ENCODE measurements at places on chromosomes 1 and 21.

DNA sequence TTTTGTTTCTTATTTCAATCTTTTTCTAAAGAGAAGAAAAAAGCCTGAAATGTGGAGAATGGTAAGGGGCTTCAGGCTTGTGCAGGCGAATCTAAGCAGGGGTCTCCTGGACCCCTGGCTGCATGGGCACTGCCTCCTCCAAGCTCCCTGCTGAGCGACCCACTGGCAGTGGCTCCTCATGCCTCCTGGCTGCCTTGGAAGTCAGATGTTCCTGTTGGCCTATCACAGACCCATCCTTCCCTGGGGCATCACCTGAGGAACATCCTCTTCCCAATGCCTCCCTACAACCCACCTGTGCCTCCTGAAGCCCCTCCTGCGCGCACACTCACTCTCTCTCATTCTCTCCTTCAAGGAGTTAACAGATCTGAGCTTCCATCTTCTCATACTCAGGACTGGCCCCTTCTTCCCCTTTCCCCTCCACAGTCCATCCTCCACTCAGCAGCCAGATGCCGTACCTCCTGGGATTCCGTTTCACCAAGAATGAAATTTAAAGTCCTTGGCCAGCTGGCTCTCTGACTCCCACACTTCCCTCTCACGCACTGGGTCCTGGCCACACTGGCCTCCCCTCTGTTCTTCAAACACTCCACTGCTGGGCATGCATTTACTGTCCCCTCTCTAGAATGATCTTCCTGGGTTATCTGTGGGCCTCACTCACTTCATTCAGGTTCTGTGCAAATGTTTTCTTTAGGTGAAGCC is 41.7 kb downstream of the AZIN2 start:
- no peak for DNase-seq

DNA sequence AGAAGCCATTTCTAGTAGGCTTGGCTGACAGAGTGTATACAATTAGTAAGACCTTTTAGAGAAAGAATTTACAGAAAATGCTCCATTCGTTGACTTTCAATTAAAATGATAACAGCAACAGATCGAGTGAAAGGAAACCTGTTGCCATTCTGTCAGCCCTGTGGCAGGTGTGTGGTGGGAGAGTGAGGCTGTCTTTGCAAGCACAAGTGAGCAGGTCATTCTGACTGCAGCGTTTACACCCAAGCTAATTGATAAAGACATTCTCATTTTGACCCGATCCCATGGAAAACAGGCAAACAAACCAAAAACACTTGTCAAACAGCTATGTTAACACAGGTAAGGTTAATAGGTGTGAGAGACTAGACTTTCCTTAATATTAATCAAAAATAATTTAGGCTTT is 257.3 kb downstream of the PTBP2 start:
- DNase-seq, result no peak

DNA sequence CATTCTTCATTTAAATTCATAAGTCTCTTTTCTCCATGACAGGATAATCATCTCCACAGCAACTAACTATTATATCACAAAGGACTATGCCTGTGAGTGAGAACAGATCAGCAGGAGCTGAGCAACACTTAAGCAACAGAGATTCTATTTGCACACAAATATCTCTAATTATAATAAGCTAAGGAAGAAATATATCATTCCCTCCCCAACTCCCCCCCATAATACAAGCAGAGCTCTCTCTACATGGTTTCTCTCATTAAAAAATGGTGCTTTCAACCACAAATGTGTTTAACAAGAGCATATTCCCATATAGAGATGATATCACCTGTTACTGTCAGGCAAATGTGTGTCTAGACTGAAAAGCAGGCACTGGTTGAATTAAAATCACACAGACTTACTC is 34.5 kb upstream of the NIBAN1 start:
- no peak for DNase-seq

DNA sequence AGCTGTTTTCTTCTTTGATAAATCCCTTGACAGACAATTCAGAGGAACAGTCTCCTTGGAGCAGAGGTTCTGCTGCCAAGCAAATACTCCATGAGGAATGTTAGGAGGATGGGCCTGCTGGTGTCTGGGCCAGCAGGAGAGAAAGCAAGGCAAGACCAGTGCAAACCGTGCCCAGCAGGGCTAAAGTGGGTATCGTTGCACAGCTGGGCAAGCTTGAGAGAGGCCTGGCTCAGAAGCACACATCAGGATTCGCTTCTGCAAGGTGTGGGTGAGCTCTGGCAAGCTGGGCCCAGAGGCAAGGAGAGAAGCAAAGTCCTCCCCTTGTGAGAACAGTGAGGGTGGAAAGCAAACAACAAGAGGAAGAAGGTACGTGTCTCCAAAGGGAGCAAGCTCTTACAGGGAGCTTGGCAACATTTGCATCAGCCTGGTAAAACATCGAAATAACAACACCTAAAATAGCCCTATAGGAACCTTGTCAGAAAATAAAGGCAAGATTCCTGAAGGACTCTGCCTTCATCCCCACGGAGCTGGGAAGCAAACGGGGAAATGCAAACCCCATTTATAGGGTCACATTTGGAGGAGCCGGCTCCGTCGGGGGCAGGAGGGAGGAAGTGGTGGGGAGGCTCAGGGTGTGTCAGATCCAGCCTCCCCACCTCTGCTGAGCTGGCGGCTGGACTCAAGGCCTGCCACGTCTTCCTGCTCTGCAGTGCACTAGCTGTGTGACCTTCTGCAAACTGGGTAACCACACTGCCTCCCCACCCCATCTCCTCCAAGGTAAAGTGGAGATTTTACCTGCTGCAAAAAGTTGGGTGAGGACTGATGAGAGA is 62.3 kb upstream of the HIVEP3 start:
- no peak for DNase-seq

DNA sequence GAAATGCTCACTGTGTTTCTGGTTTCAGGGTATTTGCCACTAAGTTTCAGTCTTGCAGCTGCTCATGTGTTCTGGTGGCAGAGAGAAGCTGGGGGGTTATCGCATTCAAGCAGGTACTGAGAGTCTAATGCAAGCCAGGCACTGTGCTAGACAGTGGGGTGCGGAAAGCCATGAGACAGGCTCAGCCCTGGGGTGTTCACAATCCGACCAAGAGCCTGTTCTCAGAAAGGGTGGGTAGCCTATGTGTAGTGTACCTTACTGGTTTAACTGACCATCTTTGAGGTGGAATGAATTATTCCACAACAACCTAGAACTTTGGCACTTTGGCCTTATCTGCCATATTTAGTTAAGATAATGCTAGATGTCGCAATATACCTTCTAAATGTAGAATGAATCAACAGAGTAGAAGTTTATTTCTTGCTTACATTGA is 55.3 kb upstream of the ROR1 start:
- DNase-seq, result no peak
